ENCODE measurements at places on chromosomes 11 and 22. TPM values are rescaled to one million over a fixed set of nuclear protein-coding genes. Genes with fewer than 3 reads are reported as not detected.

The NLRP14 gene
- total RNA-seq = 0.50 TPM

The ARCN1 gene
- 168 TPM for total RNA-seq

The PHF21B gene
- under 0.01 TPM for total RNA-seq

The GGTLC2 gene
- total RNA-seq = not detected

The CCDC15 gene
- 6.4 TPM for total RNA-seq

The EIF3M gene
- total RNA-seq = 899 TPM

The OR8D4 gene
- not detected for total RNA-seq

The TKFC gene
- 18.8 TPM for total RNA-seq

The BAIAP2L2 gene
- total RNA-seq = 7.2 TPM

The ACCS gene
- 11.1 TPM for total RNA-seq

The DDTL gene
- total RNA-seq = 0.87 TPM

The DEFB131B gene
- not detected for total RNA-seq

The PATE4 gene
- not detected for total RNA-seq

The GNAZ gene
- total RNA-seq = 11.6 TPM

The CASP5 gene
- not detected for total RNA-seq

The MS4A6A gene
- total RNA-seq = not detected

The GDPD4 gene
- total RNA-seq = not detected

The UBASH3B gene
- 26.6 TPM for total RNA-seq

The TEX12 gene
- 0.11 TPM for total RNA-seq

The CARD10 gene
- 1.2 TPM for total RNA-seq

The CCDC87 gene
- 0.25 TPM for total RNA-seq

The OR8G5 gene
- total RNA-seq = not detected

The MUC5B gene
- total RNA-seq = not detected

The AKIP1 gene
- total RNA-seq = 45.6 TPM

The BBOX1 gene
- not detected for total RNA-seq

The ANGPTL5 gene
- total RNA-seq = not detected
